ENCODE measurements at places on chromosomes 16 and 17.

GRCh38 chr16:10566613-10567012, 13.8 kb downstream of the EMP2 start:
- DNase-seq: no peak

DNA sequence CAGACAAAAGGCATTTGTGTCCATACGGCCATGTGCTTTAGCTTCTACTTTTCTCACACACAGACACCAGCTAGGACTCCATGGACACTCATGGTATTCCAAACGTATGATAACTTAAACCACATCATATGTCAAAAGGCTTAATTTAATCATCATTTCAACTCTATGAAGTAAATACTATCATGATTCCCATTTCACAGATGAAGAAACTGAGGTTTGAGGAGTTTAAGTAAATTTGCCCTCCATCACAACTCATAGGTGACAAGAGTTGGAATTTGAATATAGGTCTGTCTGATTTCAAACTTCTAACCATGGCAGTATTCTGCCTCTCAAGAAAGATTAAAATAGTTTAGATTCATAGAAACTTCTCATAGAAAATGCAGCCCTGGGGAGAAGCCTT, 43.8 kb downstream of the CMC2 start:
- no peak for DNase-seq

DNA sequence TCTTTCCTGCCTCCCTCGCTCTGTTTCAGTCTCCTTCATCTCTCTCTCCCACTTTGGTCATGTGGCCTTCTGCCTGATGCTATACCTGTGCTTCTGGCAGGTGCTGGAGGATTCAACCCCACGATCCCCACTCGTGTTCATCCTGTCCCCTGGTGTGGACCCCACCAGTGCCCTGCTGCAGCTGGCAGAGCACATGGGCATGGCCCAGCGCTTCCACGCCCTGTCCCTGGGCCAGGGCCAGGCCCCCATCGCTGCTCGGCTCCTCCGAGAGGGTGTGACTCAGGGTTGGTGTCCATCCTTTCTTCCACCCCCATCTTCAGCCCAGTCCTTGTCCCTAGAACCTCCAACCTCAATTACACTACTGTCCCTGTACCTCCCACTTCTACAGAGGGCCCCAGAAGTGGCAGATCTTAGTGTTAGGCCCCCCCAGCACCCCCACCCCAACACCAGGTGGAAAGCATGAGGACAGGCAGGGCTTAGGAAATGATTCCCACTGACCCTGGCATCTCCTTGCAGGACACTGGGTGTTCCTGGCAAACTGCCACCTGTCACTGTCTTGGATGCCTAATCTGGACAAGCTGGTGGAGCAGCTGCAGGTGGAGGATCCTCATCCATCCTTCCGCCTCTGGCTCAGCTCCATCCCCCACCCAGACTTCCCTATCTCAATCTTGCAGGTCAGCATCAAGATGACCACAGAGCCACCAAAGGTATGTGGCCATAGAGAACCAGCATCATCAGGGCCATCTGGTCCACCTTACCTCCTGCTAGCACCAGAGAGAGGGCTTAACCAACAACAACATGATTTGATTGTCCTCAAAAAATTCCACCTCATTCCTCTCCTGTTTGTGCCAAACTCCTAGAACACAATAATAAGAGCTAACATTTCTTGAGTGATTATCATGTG, 9.7 kb upstream of the KDM6B start:
- DNase-seq: no peak

GRCh38 chr16:51845586-51846305, 694.7 kb upstream of the SALL1 start:
- no peak for DNase-seq

DNA sequence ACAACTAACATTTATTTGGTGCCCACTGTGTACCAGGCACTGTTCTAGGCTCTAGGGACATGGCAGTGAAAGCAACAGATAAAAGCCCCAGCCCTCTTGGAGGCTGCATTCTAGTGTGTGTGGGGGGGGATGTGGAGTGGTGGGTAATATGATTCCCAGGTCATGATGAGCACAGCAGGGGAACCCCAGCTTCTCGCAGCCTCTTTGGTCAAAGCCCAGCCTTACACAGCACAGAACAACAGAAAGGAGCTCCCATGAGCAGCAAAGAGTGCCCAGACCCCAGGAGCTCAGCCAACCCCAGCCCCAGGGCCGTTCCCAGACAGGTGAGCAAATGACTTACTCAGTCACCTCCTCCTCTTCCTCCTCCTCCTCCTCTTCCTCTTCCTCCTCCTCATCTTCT, 21.9 kb downstream of the CNGB1 start:
- no peak for DNase-seq

GRCh38 chr17:81926451-81927151, 934 bp downstream of the MAFG start:
- DNase-seq: no peak

- no peak for DNase-seq
These were observed 143.6 kb upstream of the NOL11 start for GRCh38 chr17:67573987-67574657.

GRCh38 chr16:4894276-4895150, 42.4 kb downstream of the PPL start:
- no peak for DNase-seq

GRCh38 chr16:62652441-62653120, 616.3 kb upstream of the CDH8 start:
- no peak for DNase-seq

DNA sequence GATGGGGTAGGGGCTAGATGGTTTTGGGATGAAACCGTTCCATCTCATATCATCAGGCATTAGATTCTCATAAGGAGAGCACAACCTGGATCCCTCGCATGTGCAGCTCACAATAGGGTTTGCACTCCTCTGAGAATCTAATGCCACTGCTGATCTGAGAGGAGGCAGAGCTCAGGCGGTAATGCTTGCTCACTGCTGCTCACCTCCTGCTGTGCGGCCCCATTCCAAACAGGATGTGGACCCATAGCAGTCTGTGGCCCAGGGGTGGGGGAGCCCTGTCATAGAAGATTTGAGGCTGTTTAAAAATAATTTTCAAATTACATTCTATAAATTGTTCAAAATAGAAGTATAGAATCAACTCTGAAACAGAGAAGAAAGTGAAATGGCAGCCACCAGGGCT, 50.8 kb downstream of the PHKB start:
- DNase-seq: no peak

DNA sequence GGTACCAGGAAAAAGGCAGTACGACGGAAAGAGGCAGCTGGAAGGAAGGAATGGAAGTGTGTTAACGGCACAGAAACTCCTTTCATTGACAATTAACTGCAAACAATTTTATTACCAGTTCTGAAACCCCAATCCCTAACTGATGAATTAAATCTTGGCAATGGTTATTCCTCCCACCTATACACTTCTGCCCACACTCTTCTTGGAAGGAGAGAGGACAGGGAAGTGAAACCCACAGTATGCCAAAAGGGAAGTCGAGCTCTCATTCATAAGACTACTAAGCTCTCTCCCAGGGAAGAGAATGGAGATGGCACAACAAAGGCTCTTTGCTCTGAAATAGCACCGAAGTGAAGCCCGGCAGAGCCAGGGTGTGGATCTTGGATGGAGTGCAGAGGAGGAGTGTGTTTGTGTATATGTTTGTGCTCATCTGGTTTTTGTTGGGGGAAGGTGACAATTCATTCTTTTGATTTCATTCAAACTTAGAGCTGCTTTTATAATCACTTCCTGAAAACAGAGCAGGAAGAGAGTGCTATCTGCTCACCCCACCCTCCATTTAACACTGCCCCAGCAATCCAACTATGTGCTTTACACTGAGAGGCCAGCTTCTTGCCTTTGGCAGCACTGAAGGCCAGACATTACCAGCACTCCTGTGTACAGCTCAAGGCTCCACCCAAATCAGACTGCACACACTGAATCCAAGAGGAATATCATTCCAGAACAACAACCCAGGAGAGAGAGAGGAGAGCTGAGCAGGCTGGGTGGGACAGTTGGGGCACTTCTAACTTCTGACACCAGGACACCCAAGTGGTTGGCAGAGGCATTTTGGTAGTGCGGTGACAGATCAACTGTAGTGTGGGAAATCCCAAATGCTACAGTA, 68.7 kb downstream of the HIC1 start:
- DNase-seq: no peak

GRCh38 chr16:3876160-3876559, 4.4 kb downstream of the CREBBP start:
- DNase-seq: no peak

DNA sequence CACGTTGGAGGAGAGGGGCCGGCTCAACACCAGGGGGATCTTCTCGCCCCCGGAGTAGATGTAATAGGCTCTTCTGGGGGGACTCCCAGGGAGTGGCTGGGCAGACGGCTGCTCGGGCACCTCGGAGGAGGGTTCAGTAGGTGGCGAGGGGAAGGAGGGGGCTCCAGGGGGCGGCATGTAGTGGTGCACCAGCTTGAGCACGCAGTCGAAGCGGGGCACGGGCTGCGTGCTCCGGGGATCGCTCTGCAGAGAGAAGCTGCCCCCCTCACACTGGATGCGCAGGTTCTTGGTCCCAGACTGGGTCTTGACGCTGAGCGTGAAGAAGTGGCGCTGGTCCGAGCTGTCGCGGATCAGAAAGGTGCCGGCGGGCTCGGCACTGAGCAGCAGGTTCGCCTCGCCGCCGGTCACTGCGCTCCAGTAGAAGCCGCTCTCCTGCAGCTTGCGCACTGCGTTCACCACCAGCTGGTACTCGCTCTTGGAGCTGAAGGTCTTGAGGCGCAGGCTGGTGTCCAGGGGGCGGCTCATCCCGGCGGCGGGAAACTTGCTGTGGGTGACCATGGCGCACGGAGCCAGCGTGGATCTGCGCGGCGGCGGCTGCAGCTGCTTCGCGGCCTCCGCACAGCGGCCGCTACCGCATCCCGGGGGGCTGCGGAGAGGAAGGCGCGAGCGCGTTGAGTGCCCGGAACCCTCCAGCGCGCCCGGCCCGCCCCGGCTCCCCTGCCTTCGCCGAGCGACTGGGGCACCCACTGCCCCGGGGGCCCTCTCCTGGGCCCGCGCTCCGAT, 1.1 kb downstream of the SOCS3 start:
- DNase-seq: no peak
